ENCODE measurements at places on chromosomes 13 and 19. TPM values are rescaled to one million over a fixed set of nuclear protein-coding genes. Genes with fewer than 3 reads are reported as not detected.

The IZUMO4 gene
- total RNA-seq = 4.4 TPM

The PRR12 gene
- total RNA-seq = 5.2 TPM

The ZFP82 gene
- 41.6 TPM for total RNA-seq

The MUC16 gene
- total RNA-seq = not detected

The ATP8A2 gene
- total RNA-seq = 34.0 TPM

The JSRP1 gene
- not detected for total RNA-seq

The FOSB gene
- total RNA-seq = 2.5 TPM

The TPTE2 gene
- not detected for total RNA-seq

The CCL25 gene
- total RNA-seq = not detected

The CEACAM7 gene
- 0.36 TPM for total RNA-seq

The SPC24 gene
- total RNA-seq = 13.3 TPM

The GPX4 gene
- total RNA-seq = 112 TPM

The GFY gene
- total RNA-seq = not detected

The DHDH gene
- not detected for total RNA-seq

The OR7A5 gene
- not detected for total RNA-seq

The ZNF600 gene
- 3.7 TPM for total RNA-seq

The HRC gene
- 0.91 TPM for total RNA-seq

The MCEMP1 gene
- total RNA-seq = not detected

The NXNL1 gene
- total RNA-seq = not detected

The SHISA2 gene
- 12.6 TPM for total RNA-seq

The KIRREL2 gene
- 5.3 TPM for total RNA-seq

The ANKRD10 gene
- 253 TPM for total RNA-seq

The RNF113B gene
- total RNA-seq = not detected

The TMPRSS9 gene
- 0.36 TPM for total RNA-seq

The ZSCAN18 gene
- 78.6 TPM for total RNA-seq

The MEDAG gene
- 0.27 TPM for total RNA-seq

The GJB6 gene
- 3.0 TPM for total RNA-seq

The DLL3 gene
- total RNA-seq = 16.8 TPM

The LMTK3 gene
- total RNA-seq = 7.0 TPM

The ZNF709 gene
- total RNA-seq = 20.0 TPM

The HSPB6 gene
- total RNA-seq = not detected

The NAPSA gene
- 0.36 TPM for total RNA-seq

The IZUMO2 gene
- total RNA-seq = not detected

The WASF3 gene
- 51.5 TPM for total RNA-seq

The FCGBP gene
- 5.8 TPM for total RNA-seq

The LILRA1 gene
- 0.09 TPM for total RNA-seq

The TFPT gene
- total RNA-seq = 3.9 TPM

The ZNF540 gene
- 17.6 TPM for total RNA-seq

The CRB3 gene
- 4.3 TPM for total RNA-seq

The ZNF628 gene
- 0.91 TPM for total RNA-seq

The VSTM2B gene
- 2.6 TPM for total RNA-seq

The GARRE1 gene
- 21.2 TPM for total RNA-seq
